DND-41 (cell line): ENCODE measurements at places on chromosomes 7 and 10.

- no peak for DNase-seq
Measured at GRCh38 chr7:33710608-33711007, 194.7 kb upstream of the BMPER start.

- DNase-seq = no peak
Measured at GRCh38 chr10:47414752-47415519, 30.8 kb upstream of the ZNF488 start.

DNA sequence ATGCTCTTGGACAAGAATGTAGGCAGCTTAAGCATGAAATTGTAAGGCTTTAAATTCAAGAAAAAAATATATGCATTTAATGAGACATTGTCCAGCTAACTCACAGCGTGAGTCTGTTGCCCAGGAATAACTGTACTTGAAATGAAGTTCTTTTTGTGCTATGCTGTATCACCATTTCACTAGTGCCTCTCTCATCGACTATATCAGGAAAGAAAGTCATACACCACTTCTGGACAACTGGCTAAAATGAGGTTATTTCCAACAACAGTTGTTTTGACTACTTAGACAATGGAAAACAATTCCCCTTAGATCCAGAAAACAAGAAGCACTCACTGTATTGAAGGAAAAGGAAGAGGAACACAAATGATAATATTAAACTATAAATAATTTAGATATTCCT is 251.8 kb downstream of the CRPPA start:
- DNase-seq = no peak

DNA sequence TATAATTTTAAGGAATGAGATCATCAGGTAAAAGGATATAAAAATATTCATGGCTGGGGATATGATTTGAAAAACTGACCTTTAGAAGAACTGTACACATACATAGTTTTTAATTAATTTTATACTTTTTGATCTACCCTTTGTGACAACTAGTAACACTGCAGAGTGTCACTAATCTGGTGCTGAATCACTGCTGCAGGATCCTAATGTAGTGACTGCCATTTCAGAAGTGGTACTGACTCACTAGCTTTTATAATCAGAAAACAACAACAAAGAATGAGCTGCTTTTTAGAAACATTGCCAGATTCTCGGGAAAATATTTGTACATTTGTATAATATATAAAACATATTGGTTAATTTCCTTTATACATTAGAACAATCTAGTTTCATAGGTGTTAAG is 110.4 kb downstream of the HIPK2 start:
- no peak for DNase-seq

- no peak for DNase-seq
Measured at GRCh38 chr7:155832581-155832981, 20.3 kb upstream of the SHH start.

- DNase-seq = no peak
Measured at GRCh38 chr10:76350583-76350982, 919.2 kb downstream of the LRMDA start.

GRCh38 chr10:11154849-11155498 is 137.3 kb downstream of the CELF2 start:
- no peak for DNase-seq

GRCh38 chr7:116348346-116348745 is 138.0 kb downstream of the TES start:
- DNase-seq = no peak

DNA sequence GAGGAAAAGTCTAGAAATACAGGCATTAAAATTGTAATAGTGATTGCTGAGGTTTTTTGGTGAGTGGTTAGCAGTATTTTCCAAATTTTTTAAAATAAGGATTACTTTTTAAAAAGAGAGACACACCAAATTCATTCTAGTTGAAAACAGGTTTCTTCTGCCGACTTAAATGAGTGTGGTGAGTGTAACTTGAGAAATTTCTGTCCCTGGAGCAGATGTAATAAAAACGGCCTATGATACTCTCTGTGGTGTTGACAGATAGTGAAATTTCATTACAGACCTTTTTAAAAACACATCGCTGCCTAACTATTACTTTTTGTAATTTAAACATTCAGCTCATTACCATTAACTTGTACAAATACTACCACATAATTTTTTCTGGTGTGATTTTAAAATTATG is 90.1 kb downstream of the CYP51A1 start:
- no peak for DNase-seq

DNA sequence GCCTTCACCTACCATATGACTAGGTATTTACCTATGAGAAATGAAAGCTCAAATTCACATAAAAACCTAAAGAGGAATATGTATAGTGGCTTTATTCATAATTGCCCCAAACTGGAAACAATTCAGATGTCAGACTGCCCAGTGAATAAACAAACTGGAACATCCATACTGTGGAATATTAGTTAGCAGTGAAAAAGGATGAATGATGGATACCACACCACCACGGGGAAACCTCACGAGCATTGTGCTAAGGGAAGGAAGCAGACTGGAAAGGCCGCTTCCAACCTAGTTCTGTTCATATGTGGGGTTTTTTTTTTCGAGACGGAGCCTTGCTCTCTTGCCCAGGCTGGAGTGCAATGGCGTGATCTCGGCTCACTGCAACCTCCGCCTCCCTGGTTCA is 16.8 kb downstream of the GTF2IRD1 start:
- DNase-seq = no peak

- DNase-seq = no peak
Measured at GRCh38 chr7:47087866-47088265, 494.0 kb downstream of the TNS3 start.

DNA sequence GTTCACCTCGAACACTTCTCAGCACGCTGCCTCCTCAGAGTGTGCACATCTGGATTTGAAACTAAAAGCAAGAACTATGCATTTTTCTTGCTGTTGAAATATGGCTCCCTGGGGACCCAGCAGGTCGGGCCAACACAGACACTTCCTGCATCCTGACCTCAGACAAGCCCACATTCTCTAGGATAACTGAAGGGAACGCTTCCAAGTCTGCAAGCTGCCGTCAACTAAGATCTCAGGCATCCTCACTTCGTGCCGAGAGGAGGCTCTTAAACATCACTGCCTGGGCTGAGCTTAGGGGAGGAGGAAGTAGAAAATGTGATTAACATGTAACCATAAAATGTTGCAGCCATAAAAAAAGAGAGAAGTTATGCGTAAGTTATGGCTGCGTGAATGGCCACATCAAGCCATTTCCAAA is 65.5 kb downstream of the PYROXD2 start:
- no peak for DNase-seq

DNA sequence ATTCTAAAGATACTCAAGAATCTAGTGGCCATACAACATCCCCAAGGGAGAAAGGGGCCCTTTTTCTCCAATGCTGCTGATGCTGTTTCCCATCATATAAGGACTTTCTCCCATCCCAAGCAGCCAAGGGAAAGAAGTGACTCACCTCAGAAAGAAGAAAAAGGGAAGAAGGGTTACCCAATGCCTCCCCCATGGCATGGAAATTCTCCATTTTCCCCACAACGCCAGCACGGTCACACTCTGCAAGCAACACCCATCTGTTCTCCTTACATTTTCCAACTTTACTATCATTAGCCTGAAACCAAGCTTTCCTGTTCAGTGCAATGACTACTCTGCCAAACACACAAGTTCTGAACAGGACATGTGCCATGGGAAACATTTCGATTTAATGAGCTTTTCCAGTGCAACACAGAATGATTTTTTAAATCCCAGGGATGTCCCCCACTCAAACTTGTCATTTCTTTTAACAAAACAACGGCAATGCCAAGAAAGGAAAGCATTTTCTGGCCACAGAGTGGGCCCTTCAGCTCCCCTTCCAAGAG is 67.9 kb downstream of the PTPRN2 start:
- DNase-seq = no peak
